ENCODE measurements at places on chromosomes 11 and 22.

DNA sequence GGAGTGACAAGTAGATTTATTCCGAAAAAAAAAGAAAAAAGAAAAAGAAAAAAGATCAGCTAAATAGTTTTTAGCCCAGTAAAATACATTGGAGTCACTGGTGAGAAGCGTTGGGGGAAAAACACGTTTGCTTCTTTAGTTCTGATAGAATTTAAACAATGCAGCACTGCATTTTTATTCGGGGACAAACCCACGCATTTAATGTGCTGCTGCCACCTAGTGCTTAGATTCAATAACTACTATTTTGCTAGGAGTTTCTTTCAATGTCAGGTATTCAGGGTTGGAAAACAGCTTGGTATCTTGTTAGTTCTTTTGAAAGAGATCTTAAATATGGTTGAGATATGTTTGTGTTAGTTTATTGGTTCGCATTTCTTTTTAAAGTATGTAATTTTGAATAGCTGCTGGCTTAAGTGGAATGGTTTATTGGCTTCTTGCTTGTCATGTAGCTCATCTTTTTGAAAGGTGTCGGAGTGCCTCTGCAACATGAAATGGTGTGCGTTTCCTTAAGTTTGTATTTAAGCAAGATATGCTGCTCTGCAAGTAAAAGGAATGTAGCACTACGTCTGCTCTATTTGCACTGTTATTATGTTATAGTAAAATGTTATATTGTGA lies 41.9 kb downstream of the SVIP start:
- peak; percentile 27 for DNase-seq

- no peak for DNase-seq
These were observed 279.1 kb downstream of the BRD1 start for GRCh38 chr22:49548356-49549202.

DNA sequence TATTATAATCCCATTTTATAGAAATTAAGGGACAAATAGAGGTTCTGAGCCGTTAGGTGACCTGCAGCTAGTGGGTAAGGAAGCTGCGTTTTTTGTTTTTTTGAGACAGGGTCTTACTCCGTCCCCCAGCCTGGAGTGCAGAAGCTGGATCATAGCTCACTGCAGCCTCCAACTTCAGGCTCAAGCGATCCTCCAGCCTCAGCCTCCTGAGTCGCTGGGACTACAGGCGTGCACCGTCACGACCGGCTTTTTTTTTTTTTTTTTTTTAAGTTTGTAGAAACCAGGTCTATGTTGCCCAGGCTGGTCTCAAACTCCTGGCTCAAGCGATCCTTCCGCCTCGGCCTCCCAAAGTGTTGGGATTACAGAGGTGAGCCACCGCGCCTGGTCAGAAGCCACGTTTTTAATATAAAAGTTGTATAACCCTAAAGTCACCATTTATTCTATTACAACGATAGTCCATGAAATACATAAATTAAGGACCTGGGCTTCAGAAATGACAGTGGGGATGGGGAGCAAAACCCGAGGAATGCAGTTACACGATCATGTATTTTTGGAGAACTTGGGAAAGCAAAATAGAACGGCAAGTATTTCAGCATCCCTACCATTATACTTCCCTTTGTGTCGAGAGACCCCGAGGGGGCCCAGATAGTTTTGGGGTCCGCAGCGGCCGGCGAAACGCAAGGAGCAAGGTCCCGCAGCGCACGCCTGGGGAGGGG lies 638 bp downstream of the SAAL1 start:
- DNase-seq, result no peak

- no peak for DNase-seq
These were observed 42.2 kb downstream of the TRAF6 start for GRCh38 chr11:36467916-36468315.

- DNase-seq, result no peak
These were observed 63.4 kb upstream of the UCP3 start for GRCh38 chr11:74072286-74072685.

DNA sequence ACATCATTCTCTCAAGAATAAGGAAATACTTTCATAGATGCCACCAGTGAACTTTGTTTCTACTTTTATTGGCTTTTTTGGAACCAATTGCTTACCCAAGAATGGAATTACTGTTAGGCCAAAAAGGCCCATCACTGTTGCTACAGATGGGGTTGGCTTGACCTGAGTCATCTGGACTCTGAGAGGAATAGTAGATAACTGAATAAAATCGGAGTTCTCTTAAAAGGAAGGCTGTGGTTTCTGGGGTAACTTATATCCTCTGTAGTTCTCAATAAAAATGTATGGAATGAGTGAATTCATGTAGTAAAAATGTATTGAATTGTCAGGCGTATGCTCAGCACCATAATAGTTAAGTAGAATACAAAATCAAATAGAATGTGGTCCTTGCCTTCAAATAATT lies 56.6 kb downstream of the ARHGEF12 start:
- no peak for DNase-seq

- DNase-seq, result no peak
These were observed 52.3 kb downstream of the RAB38 start for GRCh38 chr11:88122956-88123355.

GRCh38 chr11:3222003-3222855 lies 3.6 kb upstream of the MRGPRG start:
- no peak for DNase-seq

Data from activated T-cell treated with anti-CD3 and anti-CD28 coated beads, Interleukin-2, amount 50 U/mL, for 72 hours (primary cell).